ENCODE measurements at places on chromosomes 7 and 10.
A peak's percentile ranks its signal among the peaks of the same experiment; 100 is the strongest.

GRCh38 chr10:119597405-119598186, 832 bp upstream of the TIAL1 start:
- ATAC-seq = no peak

GRCh38 chr10:62597226-62597625, 207.3 kb upstream of the ADO start:
- ATAC-seq = no peak

DNA sequence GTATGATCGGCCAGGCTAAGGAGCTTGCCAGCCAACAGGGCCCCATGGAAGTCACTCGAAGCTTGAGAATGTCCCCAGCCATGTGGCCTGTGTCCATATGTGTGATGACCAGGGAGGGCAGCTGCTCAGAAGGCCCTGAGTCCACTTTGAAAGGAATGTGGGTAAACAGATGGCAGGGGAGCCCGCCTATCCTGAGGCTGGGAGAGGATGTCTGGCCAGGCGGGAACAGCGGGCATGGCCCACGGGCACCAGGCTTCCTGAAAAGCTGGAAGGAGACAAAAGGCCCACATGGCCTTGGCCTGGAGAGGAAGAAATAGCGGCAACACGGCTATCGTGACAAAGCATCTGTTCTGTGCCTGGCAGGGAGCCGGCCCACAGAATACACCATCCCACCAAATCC, 137.9 kb upstream of the PPIF start:
- ATAC-seq = no peak

GRCh38 chr10:22386503-22386902, 41.2 kb downstream of the SPAG6 start:
- ATAC-seq = no peak

- peak; percentile 49 for ATAC-seq
Observed at GRCh38 chr7:124152859-124153692, 120.2 kb upstream of the TMEM229A start.

GRCh38 chr7:22402250-22402649, 45.3 kb upstream of the RAPGEF5 start:
- peak; percentile 7 for ATAC-seq
